ENCODE measurements at places on chromosomes 6 and 20.

DNA sequence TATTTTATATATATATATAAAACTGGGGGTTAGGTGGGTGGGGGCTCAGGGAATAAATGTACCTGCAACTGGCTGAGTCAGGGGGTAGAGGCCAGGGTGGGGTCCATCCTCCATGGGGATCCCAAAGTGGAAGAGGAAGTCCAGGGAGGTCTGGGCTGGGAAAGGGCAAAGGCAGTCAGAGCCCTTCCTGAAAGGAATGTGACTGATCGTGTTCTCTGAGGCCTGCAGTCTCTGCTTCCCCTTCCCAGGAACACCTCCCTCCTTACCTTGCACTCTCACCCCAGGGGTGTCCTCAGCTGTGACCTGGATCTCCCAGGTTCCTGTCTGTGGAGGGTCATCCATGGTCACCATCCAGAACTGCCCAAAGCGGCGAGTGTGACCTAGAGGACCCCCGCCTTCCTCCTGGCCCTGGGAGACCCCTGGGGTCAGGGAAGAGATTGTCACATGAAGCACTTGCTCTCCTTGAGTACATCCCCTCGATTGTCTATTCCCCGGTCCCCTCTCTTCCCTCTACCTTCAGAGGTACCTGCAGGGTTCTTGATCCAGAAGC, 4.7 kb downstream of the SAPCD1 start:
- H3K4me3 ChIP-seq = no peak overlapping the region
- H3K27me3 ChIP-seq = no peaks in the 10 kb centered on the region
- H3K36me3 ChIP-seq = peaks cover 20% of the 10 kb centered on the region
- no peak for ATAC-seq

- ATAC-seq = no peak
- no peak overlapping the region for H3K4me3 ChIP-seq
- no peaks in the 10 kb centered on the region for H3K27me3 ChIP-seq
- peak overlapping the region; percentile 4 for H3K27ac ChIP-seq
- H3K4me1 ChIP-seq = peaks cover 34% of the 10 kb centered on the region
Observed at GRCh38 chr6:36066817-36067216, 39.2 kb downstream of the MAPK14 start.

- no peak for ATAC-seq
- no peaks in the 10 kb centered on the region for H3K36me3 ChIP-seq
- no peak overlapping the region for H3K27ac ChIP-seq
Observed at GRCh38 chr20:58097429-58097828, 131.0 kb downstream of the ANKRD60 start.

- H3K36me3 ChIP-seq = no peaks in the 10 kb centered on the region
- H3K4me1 ChIP-seq = no peaks in the 10 kb centered on the region
- H3K4me3 ChIP-seq = no peak overlapping the region
- no peak overlapping the region for H3K27ac ChIP-seq
- H3K27me3 ChIP-seq = no peaks in the 10 kb centered on the region
Observed at GRCh38 chr6:56404599-56404998, 157.2 kb upstream of the COL21A1 start.

- no peak overlapping the region for H3K27ac ChIP-seq
- peak; percentile 39 for ATAC-seq
- peaks cover 26% of the 10 kb centered on the region for H3K4me1 ChIP-seq
- H3K36me3 ChIP-seq = peaks cover 79% of the 10 kb centered on the region
- H3K4me3 ChIP-seq = no peak overlapping the region
Observed at GRCh38 chr6:3732345-3733141, 19.0 kb downstream of the PXDC1 start.

DNA sequence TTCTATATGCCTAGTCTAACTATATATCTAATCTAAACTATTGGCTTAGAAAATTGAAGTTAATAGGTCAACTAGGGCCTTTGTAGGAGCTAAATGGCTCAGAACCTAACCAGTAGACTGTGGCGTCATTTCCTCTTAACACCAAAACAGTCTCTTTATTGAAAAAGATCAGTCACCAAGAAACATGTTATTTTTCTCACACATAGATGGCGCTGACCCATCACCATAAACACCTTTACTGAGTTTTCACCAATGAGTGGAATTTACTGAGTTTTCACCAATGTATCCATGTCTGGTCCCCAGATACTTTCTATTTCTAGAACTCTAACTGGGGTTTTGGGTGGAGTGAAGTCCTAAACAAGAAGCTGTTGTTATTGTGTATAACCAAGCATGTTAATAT, 636.0 kb downstream of the BCKDHB start:
- ATAC-seq = no peak
- no peaks in the 10 kb centered on the region for H3K4me1 ChIP-seq
- no peak overlapping the region for H3K4me3 ChIP-seq
- H3K36me3 ChIP-seq = no peaks in the 10 kb centered on the region
- H3K27ac ChIP-seq = no peak overlapping the region

GRCh38 chr20:47875297-47876025, 90.2 kb upstream of the SULF2 start:
- no peaks in the 10 kb centered on the region for H3K4me1 ChIP-seq
- H3K27ac ChIP-seq = no peak overlapping the region
- no peak overlapping the region for H3K4me3 ChIP-seq

GRCh38 chr20:18995455-18995854, 181.9 kb downstream of the SCP2D1 start:
- no peak for ATAC-seq
- no peaks in the 10 kb centered on the region for H3K4me1 ChIP-seq
- H3K27ac ChIP-seq = no peak overlapping the region
- no peak overlapping the region for H3K4me3 ChIP-seq
- no peaks in the 10 kb centered on the region for H3K36me3 ChIP-seq

DNA sequence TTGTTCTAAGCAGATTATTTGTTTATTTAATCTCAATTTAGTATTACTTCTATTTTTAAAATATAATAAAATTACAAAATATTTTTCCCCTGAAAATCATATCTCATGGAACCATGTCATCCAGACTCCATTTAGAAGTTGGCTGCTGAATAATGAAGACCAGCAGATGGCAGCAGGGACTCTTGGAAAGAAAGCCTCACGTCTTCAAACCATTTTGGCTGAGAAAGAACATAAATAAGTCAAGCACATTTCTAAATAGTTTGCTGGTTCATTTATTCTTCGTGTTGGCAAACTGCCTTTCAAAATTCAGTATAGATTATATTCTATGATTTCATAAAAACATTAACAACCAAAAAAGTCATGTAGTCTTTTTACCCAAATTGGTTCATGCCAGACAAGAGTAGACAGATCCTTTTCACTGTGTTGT, 71.7 kb downstream of the RCAN2 start:
- peaks cover 9% of the 10 kb centered on the region for H3K27me3 ChIP-seq
- no peaks in the 10 kb centered on the region for H3K36me3 ChIP-seq
- no peaks in the 10 kb centered on the region for H3K4me1 ChIP-seq
- H3K4me3 ChIP-seq = no peak overlapping the region
- ATAC-seq = no peak
- no peak overlapping the region for H3K27ac ChIP-seq

- H3K36me3 ChIP-seq = no peaks in the 10 kb centered on the region
- peak; percentile 54 for ATAC-seq
- H3K27ac ChIP-seq = peak overlapping the region; percentile 45
- no peaks in the 10 kb centered on the region for H3K27me3 ChIP-seq
- peaks cover 40% of the 10 kb centered on the region for H3K4me1 ChIP-seq
- H3K4me3 ChIP-seq = peak overlapping the region; percentile 90
Observed at GRCh38 chr6:109008537-109009235, 86.0 kb downstream of the SESN1 start.

GRCh38 chr20:19974630-19975435, 42.3 kb upstream of the NAA20 start:
- H3K27me3 ChIP-seq = no peaks in the 10 kb centered on the region
- H3K4me1 ChIP-seq = no peaks in the 10 kb centered on the region
- no peak overlapping the region for H3K27ac ChIP-seq
- ATAC-seq = no peak

- peaks cover 22% of the 10 kb centered on the region for H3K4me1 ChIP-seq
- H3K27ac ChIP-seq = no peak overlapping the region
- no peak overlapping the region for H3K4me3 ChIP-seq
Observed at GRCh38 chr6:16333580-16333979, 95.2 kb downstream of the GMPR start.

DNA sequence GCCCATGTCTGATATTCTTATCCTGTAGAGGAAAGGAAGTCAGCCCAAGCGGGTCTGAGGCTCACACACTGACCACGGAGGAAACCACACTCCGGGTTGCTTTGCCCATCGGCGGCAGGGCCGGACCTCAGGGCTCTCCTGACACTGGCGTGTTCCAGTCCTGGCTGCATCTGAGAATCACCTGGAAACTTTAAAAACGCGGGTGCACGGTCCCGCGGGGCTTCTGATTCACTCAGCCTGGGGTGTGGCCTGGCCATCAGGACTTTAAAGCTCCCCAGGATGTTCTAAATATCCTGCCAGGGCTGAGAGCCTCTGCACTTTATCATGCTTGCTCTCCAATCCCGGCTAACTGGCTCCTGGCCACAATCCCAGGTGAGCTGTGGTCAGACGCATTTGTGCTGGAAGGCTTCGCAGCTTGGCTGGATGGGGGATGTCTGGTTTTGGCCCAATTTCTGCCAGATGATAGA, 47.7 kb upstream of the DACT2 start:
- no peak for ATAC-seq
- no peak overlapping the region for H3K4me3 ChIP-seq
- H3K36me3 ChIP-seq = no peaks in the 10 kb centered on the region
- peaks cover 8% of the 10 kb centered on the region for H3K27me3 ChIP-seq
- no peak overlapping the region for H3K27ac ChIP-seq
- no peaks in the 10 kb centered on the region for H3K4me1 ChIP-seq

DNA sequence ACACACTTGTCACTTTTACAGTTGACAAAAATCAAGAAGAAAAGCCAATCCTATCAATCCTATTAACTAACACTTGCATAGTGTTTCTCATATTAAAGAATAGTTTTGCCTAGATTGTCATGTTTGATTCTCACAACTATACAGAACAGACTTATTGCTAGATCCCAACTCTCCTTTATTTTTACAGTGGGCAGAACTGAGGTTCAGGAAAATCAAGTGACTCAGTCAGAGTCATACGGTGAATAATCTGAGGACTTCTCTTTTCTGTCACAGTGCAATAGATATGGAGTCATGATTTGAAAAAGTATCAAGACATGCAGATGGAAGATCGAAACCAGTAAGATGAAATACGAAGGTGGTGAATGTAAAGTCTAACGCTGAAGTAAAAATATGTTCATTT, 195.1 kb upstream of the CITED2 start:
- H3K27me3 ChIP-seq = no peaks in the 10 kb centered on the region
- no peak overlapping the region for H3K4me3 ChIP-seq
- no peak overlapping the region for H3K27ac ChIP-seq
- ATAC-seq = no peak

DNA sequence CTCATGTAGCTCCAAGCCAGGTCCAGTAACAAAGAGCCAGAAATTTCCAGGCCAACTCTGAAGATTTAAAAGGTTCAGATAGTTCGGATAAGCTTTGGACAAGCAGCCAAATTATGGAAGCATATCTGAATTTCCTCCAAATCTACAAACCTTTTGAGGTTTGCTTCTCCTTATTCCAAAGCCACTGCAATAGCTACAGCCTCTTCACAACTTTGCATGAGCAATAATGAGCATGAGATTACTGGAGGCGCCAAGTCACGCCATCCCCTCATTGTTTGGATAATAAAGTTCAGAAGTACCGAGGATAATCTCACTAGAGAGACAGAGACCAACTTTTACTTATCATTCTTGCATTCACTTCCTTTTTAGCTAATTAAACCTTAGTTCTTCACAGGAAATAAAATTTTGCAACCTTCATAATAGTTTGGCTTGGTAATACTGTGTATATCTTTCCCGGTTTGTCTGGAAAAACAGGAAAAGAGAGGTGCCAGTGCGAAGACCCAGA, 329.6 kb upstream of the RSPO3 start:
- no peak overlapping the region for H3K4me3 ChIP-seq
- ATAC-seq = no peak
- H3K4me1 ChIP-seq = no peaks in the 10 kb centered on the region
- peaks cover 9% of the 10 kb centered on the region for H3K27me3 ChIP-seq

Data from stimulated activated memory B cell treated with anti-CD40 and anti-IgM and Interleukin-4, amounts not matched to agents 10 μg/mL and 1 μg/mL and 100 μg/mL, for 72 hours (primary cell).